ENCODE measurements at places on chromosomes 5 and 9.
A peak's percentile ranks its signal among the peaks of the same experiment; 100 is the strongest.

DNA sequence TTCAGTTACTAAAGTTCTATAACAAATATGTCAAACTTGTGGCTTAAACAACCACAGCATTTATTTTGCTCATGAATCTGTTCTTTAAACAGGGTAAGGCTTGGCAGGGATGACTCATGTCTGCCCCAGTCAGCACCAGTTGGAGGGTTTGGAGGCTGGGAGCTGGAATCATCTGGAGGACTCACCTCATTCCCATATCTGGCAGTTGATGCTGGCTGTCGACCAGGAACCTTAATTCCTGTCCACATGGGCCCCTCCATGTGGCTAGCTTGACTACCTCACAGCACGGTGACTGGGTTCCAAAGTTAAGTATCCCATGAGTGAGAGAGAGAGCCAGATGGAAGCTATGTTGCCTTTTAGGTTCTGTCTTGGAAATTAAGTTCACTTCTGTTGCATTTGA is 13.8 kb upstream of the CCL28 start:
- peak; percentile 71 for DNase-seq

GRCh38 chr5:83036991-83037575 is 40.1 kb downstream of the TMEM167A start:
- no peak for DNase-seq

GRCh38 chr5:147708708-147709107 is 73.8 kb downstream of the JAKMIP2 start:
- DNase-seq: no peak

GRCh38 chr9:114344692-114345091 is 15.0 kb downstream of the ORM2 start:
- no peak for DNase-seq

DNA sequence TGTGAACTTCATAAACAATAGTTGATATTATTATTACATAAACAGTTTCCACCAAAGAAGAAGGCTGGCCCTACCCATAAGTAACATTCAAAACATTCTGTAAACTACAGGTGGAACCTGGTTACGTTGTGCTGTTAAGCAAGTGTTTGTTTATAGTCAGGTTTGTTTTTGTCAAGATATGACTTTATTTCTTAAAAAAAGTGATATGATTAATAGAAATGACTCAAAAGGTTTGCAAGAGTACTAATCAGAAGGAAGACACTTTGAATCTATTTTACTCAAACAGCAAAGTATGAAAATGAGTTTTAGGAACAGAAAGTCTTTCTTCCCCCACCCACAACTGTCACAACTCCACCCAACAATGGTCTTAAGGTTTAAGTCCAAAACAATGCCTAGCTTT is 220.8 kb downstream of the PLK2 start:
- no peak for DNase-seq

GRCh38 chr9:115957585-115957984 is 196.0 kb upstream of the PAPPA start:
- peak; percentile 49 for DNase-seq

DNA sequence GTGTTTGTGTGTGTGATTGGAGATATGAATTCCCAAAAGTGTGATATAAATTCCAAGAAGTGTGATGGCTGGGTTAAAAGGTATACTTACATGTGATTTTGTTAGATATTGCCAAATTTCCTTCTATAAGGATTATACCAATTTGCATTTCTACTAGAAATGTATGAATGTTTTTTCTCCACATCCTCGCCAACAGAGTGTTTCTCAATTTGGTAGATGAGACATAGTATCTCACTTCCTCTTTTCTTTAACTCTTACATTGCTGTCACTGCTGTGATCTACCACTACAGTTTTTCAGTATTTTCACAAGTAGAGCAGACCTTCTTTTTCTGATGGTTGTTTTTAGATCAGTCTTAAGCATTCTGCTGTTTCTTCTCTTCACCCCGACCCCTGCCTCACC is 111.3 kb downstream of the FER start:
- DNase-seq: no peak

- no peak for DNase-seq
Measured at GRCh38 chr5:107826311-107827000, 155.7 kb upstream of the EFNA5 start.

- DNase-seq: peak; percentile 98
Measured at GRCh38 chr5:149485655-149486615, 65.3 kb downstream of the CSNK1A1 start.

DNA sequence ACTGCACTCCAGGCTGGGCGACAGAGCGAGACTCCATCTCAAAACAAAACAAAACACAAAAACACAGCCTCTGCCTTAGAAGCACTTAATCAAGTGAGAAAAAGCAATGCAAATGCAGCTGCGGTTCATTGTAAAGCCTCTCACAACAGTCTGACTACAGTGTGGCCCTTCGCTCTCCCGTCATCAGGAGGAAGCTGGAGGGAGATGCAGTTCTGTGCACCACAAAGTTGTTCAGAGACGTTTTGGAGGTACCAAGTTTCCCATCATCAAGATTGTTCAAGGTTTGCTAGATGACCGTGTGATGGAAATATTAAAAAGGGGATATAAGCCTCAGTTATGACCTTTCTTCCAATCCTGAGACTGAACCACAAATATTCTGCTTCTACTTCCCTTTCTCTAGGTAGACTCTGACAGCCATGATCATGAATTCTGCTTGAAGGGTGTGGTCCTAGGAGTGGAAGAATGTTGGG is 40.9 kb downstream of the SEC61B start:
- no peak for DNase-seq

GRCh38 chr5:80837679-80838078 is 122.5 kb upstream of the RASGRF2 start:
- DNase-seq: no peak

DNA sequence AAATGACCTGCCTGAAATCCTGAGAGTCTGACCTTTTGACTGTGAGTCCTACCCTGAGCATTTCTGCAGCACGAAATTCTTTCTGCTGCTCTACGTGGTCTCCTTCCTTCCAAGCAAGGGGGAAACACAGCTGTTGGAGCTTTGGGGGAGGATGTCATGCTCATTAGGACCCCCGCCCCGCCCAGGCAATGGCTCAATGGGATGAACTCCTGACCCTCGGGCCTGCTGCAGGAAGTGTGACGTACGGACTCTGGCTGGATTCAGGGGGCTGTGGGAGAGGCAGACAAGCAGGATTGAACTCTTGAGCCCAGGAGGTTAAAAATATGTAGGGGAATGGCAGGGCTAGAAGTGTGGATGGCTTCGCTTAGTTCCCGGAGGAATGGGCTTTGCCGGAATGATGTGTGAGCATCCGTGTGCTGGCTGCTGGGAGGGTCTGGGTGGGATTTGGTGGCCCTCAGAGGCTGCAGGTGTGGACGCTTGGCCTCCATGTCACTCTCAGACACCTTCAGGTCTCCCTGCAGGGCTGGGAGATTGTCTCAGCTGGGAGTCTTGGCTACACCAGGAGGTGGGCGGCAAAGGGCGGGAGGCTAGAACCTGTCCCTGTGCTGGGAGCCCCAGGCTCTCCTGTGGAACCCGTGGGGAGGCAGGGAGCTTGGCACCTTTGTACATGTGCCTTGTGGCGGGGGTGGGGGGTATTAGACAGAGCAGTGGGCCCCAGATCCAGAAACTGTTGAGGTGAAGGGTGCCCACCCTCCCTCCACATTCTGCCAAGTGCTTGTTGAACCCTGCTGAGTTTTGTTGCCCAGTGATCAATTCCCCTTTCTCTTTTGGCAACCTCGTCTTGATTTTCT is 26.3 kb downstream of the STC2 start:
- no peak for DNase-seq

GRCh38 chr9:73180403-73180802 is 28.7 kb downstream of the ANXA1 start:
- DNase-seq: peak; percentile 37

GRCh38 chr5:68732251-68732650 is 361.6 kb upstream of the SLC30A5 start:
- DNase-seq: no peak

GRCh38 chr5:53820119-53820801 is 259.8 kb downstream of the NDUFS4 start:
- DNase-seq: no peak
